CD4-positive, alpha-beta T cell treated with Interferon gamma for 1 hour (primary cell): ENCODE measurements at places on chromosomes 2 and 18.
A peak's percentile ranks its signal among the peaks of the same experiment; 100 is the strongest.

DNA sequence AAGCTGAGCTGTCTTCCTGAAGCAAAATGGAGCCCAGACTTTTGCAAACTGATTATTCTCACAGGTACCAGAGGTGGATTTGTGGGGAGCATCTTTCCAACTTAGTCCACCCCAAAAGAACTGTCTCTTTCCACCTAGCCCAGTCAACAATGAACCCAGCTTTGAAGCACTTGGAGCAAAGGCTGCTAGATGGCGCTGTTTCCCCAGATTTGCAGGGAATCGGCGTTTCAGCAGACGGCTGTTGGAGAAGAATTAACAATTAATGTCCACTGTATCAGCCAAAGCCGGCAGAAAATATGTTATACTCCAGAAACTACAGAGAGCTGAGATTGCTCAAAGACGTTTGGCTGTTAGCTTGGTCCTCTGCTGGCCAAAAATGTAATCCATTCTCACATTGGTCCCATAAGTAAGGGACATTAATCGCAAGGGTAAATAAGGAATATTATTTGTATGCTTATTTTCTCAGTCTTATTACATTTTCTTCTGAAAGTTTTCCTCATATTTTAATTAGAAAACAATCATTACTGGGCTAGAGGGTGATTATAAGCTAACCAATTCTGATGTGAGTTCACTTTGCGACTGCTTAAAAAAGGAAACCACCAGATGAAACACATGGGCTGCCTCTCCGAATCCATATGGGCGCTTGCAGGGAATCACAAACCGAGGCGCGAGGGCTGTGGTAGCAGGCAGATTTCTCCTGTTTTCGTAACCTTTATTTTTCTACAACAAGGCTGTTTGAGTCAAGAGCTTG lies 423.8 kb upstream of the MEX3C start:
- DNase-seq, result no peak

DNA sequence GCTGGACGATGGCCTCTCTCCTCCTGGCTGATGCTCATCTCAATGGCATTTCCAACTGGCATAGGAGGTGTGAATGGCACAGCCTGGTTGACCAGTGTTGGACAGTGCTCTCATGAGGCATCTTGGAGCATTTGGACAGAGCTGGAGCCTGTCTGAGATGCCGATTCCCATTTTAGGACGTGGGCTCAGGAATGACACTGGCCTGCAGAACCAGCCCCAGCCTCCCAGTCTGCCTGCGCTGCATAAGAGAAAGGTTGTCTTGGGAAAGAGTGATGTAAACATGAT lies 118.2 kb upstream of the COPS8 start:
- no peak for DNase-seq

DNA sequence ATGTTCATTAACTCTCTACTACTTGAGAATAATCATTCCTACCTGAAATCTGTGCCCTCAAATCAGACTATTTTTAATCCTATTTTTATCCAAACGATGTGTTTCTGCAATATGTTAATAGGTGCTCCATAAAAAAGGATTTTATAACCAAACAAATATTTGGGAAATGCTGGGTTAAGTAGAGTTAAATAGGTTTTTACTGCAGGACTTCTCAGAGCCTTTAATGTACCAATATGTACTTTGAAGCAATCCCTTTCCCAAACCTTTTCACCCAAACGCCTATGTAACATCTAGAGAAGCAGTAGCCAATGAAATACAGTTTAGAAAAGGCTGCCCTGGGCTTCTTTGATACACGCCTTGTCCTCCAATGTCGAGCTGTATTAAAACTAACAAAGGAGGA lies 182.5 kb downstream of the SP3 start:
- DNase-seq, result no peak

GRCh38 chr2:196066291-196067087 lies 2.1 kb downstream of the DNAH7 start:
- DNase-seq, result no peak

DNA sequence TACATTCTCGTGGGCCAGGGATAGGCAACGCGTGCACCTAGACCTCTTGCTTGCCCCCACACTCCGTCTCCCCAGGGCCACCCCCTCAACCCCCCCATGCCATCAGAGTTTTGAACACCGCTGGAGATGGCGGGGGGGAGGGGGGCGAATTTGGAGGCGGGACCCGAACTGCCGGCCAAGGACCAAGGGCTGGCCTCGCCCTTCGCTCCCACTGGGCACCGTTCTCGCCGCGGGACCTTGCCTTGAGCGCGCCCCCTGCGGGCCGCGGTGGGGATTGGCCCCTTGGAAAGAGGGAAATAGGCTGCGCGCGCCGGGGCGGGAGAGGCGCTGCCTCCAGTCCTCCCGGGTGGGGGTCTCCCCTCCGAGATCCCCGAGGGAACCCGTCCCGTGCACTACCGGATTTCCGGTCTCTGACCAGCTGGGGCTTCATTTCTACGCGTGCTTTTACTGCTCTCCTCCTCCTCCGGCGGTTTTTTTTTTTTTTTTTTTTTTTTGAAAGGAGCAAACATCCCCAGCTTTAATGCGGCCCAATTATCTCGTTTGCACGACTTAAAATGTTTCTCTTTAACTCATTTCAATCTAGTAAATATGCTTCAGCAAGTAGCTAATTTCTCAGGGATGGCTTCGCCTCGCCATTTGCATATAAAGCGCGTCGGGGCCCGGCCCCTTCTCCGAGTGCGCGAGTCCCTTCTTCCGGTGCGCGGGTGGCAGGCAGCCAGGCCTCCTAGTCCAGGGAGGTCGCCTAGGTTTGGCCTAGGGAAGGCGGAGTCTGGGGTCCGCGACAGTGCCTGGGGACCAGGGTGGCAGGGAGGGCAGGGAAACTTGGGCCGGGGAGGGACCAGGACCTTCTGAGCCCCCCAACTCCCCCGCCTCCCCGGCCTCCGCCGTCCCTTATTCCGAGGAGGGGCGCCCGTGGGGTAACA lies 10.0 kb upstream of the GBX2 start:
- no peak for DNase-seq

- DNase-seq, result no peak
Observed at GRCh38 chr2:167103028-167103756, 214.9 kb downstream of the XIRP2 start.

- no peak for DNase-seq
Observed at GRCh38 chr2:134301099-134301927, 47.4 kb downstream of the MGAT5 start.

DNA sequence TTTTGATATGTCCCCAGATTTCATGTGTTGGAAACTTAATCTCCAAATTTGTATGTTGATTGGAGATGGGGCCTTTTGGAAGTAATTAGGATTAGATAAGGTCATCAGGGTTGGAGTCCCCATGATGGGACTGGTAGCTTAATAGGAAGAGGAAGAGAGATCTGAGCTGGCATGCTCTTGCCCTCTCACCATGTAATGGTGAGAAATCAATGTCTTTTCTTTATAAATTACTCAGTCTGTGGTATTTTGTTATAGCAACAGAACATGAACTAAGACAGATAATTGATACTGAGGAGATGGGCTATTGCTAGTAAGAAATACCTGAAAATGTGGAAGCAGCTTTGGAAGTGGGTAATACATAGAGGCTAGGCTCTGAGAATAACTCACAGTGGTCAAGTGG lies 48.0 kb downstream of the CDC42EP3 start:
- DNase-seq, result no peak

DNA sequence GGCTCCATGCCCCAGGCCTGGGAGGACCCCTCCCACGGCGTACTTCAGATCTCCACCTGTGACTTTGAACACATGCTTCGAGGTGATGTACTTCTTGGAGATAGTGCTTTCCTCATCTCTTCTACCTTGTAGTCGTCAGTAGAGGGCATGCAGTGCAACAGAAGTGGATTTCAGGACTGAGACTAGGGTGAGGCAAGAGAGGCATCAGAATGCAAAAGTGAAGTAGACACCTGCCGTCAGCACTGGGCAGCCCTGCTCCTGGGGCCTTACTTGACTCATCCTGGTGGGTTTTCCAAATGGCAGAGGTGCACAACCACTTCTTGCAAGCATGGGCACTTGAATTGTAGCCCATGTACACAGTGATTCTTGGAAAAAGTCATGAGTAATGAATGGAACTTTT lies 258.8 kb downstream of the NEDD4L start:
- no peak for DNase-seq

DNA sequence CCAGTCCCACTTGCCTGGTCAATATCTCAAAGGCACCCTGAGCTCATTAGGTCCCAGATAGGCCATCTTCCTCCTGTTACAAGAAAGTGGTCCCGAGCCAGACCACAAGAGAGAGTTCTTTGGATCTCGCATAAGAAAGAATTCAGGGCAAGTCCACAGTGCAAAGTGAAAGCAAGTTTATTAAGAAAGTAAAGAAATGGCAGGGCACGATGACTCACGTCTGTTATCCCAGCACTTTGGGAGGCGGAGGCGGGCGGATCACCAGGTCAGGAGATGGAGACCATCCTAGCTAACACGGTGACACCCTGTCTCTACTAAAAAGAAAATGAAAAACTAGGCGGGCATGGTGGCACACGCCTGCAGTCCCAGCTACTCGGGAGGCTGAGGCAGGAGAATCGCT lies 10.8 kb upstream of the SMAD7 start:
- no peak for DNase-seq

- no peak for DNase-seq
Observed at GRCh38 chr18:73850782-73851181, 296.9 kb downstream of the FBXO15 start.

DNA sequence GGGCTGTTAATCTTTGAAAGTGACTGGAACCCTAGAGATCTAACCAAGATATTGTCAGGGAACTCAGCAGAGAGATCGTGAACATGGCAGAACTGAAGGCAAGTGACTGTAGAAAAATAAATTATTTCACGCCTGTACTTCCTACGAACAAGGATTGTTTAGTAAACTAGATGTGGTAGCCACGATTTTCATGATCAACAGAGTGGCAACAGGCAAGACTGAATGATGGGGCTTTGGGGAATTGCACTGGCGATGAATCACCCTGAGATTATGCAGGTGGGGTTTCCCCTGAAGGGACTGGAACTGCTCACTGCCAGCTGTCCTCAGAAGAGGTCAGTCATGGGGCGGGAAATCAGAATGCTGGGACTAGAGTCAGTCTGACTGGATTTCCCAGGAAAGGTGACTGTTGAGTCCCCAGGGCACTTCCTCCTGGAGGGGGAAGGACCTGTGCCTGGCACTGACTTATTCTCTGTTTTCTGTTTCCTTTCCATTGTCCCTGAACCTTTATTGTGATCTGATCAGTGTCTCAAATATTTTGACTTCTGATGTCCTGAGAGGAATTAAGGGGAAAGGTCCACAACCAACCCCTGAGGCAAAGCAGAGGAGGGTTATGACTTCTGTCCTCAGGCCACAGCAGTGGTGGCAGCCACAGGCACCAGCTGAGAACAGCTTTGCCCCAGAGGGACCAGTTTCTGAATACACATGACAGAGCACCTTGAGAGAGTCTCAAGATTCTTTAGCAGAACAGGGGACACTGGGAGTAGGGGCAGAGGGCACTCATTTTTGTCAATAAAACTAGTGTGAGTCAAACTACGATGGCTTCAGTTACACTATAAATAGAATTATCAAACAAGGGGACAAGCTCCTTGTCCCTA lies 70.0 kb downstream of the NAB1 start:
- no peak for DNase-seq

- peak; percentile 50 for DNase-seq
Observed at GRCh38 chr2:207164006-207164831, 1.5 kb downstream of the KLF7 start.

- DNase-seq, result no peak
Observed at GRCh38 chr2:61520261-61520660, 17.9 kb downstream of the XPO1 start.

GRCh38 chr2:204585930-204586329 lies 40.7 kb downstream of the PARD3B start:
- no peak for DNase-seq

GRCh38 chr2:159639712-159640111 lies 23.4 kb upstream of the BAZ2B start:
- no peak for DNase-seq

GRCh38 chr2:143030127-143030526 lies 99.1 kb upstream of the ARHGAP15 start:
- DNase-seq, result no peak

- DNase-seq, result no peak
Observed at GRCh38 chr2:39733070-39733674, 45.9 kb downstream of the THUMPD2 start.

GRCh38 chr2:67135208-67135607 lies 261.9 kb upstream of the ETAA1 start:
- no peak for DNase-seq

DNA sequence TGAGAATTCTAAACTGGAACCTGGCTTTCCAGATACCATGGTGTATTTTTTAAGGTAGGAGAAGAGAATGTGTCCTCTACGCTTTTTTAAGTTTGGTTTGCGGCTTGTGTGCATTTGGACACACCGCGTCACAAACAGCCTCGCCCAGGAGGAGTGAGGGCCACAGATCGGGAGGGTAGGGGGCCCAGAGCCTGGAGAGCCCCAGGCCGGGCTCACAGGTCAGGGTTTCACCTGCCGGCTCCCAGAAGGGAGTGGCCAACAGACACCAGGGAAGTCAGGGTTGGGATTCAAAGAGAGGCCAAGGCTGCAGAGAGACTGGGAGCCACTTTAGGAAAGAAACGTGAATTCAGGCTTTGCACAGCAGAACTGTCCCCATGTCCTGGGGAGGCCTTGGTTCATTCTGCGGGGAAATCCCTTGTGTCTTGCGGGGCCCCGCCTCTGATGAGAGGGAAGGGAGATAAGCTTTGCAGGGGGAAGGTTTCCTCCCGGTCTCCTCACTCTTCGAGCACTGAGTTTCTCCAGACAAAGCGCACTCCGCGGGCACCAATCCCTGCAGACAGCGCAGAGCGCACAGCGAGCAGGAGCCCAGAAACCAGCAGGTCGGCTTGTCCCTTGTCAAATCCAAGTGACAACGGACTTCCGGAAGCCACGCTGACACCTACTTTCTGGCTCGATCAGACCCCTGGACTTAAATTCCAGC lies 2.0 kb upstream of the TUBB6 start:
- DNase-seq, result no peak

DNA sequence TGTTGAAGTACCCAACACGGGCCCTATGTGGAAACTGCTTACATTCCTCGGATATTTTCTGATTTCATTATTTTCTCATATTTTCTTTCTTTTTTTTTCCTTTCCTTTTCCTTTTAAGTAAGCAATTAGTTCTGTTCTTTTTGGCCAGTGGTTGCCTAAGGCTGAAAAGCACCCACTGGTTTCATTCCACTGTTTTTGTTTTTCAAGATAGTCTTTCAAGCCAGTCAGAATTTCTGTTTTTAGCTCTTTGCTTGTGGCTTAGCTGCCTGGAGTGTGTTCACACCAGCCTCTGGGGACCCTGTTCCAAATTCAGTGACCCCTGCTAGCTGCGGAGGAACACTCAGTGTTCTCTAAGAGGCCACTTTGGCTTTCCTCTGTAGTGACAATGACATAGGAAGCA lies 73.6 kb downstream of the NRP2 start:
- no peak for DNase-seq

- DNase-seq, result no peak
Observed at GRCh38 chr2:239809391-239809790, 215.8 kb downstream of the NDUFA10 start.

GRCh38 chr2:27884601-27885000 lies 5.6 kb downstream of the RBKS start:
- DNase-seq, result no peak

DNA sequence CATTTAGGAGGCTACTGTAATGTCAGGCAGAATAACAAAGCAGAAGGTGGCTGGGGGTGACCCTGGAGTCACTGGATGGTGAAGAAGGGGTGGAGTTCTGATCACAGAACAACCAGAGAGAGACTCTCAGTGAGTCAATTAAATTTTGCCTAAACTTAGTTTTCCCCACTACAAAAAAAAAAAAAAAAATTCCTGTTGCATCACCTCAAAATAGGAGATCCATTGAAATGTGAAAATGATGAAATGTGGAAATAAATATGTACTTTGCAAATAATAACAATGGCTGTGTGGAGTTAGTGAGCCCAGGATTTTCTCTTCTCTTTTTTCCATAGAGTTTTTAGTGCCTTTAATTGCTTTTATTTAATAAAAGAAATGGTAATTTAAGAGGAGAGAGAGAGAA lies 165.5 kb downstream of the GFPT1 start:
- no peak for DNase-seq
